ENCODE measurements at places on chromosomes 13 and 19.

GRCh38 chr13:36395280-36395679, 37.0 kb upstream of the CCNA1 start:
- DNase-seq: peak; percentile 54

GRCh38 chr19:38036707-38037611, 130.0 kb downstream of the SIPA1L3 start:
- no peak for DNase-seq

- DNase-seq: no peak
These were observed 2.3 kb downstream of the ADGRE3 start for GRCh38 chr19:14672188-14672872.

- DNase-seq: no peak
These were observed 14.4 kb upstream of the RETN start for GRCh38 chr19:7654401-7654800.

GRCh38 chr19:35712567-35713505, 5.0 kb upstream of the KMT2B start:
- DNase-seq: no peak

- no peak for DNase-seq
These were observed 6.7 kb upstream of the PGPEP1 start for GRCh38 chr19:18333680-18334079.

DNA sequence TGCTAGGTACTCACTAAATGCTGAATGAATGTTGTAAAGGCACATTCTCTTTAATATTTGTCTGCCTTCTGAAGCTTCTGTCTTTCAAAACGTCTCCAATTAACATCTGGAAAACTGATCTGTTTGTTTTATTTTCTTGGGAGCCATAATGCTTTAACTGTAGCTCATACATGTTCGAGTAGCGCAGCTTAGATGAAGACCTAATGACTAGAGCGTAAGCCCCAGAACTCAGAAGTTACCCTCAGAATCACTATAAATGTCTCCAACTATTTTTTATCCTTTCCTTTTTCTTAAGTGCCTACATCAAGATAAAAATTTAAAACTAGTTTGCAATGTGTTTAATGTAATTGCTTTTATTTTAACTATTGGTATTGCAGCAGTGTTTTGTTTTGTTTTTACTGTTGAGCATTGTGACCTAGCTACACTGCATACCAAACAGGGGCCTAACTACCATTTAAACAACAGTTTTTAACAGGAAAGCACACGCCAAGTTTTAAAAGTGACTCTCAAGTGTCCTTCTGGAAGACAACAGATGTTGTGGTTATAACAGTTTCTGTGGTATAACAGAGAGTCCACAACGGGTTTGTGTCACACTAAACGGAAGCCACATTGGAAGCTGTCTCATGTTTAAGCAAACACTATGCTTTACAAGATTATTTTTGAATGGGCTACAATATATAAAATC, 42.0 kb downstream of the MRPL57 start:
- DNase-seq: no peak

GRCh38 chr13:70795484-70795883, 687.2 kb upstream of the KLHL1 start:
- no peak for DNase-seq

- DNase-seq: no peak
These were observed 125.4 kb upstream of the USP29 start for GRCh38 chr19:56994251-56995017.

- DNase-seq: peak; percentile 75
These were observed 595 bp upstream of the GPR183 start for GRCh38 chr13:99307648-99308339.

DNA sequence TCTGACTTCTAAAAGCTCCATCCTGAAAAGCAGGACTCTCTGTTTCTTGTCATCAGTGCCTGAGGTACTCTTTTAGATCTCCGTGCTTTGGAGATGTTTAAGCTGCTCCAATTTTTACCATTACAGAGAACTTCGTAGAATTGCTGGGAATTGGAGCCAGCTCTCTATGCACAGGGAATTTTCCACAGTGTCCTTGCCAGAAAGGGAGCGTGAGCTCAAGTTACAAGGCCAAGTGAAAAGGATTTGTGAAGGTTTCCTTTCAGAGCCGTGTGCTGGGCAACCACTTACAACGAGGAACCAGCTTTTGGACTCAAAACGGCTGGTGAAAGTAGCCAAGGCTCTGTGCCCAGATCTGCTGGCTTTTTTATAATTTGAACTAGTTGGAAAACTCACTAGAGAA, 82.6 kb downstream of the NUFIP1 start:
- no peak for DNase-seq

DNA sequence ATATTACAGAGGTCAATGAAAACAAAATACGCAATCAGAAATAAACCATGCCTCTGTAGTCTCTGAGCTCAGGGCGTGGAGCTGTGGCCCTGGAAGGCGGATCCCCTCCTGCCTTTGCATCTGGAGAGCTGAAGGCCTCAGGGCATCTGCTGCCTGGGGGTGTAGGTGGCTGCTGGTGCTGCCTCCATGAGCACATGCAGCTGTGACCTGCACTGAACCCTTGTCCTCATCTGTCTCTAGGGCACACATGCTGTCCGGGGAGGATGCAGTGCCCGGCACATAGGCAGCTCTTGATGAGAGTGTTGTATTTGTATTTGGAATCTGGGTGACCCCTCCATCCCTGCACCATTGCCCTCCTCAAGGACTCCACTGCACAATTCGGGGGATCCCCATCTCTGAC, 185.7 kb downstream of the TEX29 start:
- DNase-seq: no peak

DNA sequence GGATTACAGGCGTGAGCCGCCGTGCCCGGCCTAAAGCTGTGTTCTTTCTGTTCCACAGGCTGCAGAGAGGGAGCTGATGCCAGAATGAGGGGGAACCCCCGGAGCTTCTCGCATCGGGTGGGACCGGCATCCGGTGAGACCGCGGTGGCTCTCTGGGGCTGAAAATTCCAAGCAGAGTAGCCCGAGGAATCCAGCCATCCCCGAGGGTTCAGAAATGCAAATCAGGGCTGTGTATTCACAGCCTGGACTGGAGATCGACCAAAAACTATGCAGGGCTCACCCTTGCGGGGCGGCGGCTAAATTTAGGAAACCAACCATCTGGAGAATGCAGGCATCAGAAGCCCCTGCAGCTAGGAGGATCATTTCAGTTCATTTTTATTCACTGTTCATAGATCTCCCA, 99.2 kb downstream of the GNG7 start:
- no peak for DNase-seq

All from RCC 7860 (cell line).